SHP77 (cell line): ENCODE measurements at places on chromosomes 3 and 15.

DNA sequence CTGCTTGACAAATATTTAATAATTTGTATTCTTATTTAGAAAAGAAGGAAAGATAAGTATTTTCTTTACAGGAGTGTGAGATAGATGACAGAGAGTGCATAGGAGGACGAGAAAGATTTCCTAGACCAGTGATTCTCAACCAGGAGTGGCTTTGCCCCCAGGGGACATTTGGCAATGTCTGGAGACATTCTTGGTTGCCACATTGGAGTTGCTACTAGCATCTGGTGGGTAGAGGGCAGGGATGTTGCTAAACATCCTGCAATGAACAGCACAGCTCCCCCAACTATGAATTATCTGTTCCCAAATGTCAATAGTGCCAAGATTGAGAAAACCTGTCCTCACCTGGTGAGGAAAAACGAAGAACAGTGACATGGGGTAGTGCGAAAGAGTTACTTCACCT is 30.8 kb upstream of the MINAR1 start:
- DNase-seq: no peak

- DNase-seq: no peak
These were observed 119.6 kb downstream of the UACA start for GRCh38 chr15:70643783-70644125.

DNA sequence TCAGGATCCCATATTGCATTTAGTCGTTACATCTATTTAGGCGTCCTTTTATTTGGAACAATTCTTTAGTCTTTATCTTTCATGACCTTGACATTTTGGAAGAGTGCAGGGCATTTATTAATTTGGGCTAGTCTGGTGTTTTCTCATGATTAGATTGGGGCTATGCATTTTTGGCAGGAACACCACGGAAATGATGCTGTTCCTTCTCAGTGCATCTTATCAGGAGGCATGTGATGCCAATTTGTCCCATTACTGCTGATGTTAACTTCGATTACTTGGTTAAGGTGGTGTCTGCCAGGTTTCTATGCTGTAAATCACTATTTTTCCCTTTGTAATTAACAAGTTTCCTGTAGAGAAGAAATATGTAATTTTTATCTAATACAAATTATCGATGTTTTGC is 18.1 kb upstream of the VWA5B2 start:
- no peak for DNase-seq

GRCh38 chr15:72369964-72370363 is 5.8 kb downstream of the HEXA start:
- no peak for DNase-seq

- no peak for DNase-seq
These were observed 1.6 kb upstream of the TPM1 start for GRCh38 chr15:63040954-63041353.

- DNase-seq: no peak
These were observed 32.8 kb downstream of the IFT57 start for GRCh38 chr3:108189440-108189839.

- DNase-seq: no peak
These were observed 82.7 kb downstream of the BTLA start for GRCh38 chr3:112416391-112417212.

- DNase-seq: no peak
These were observed 24.5 kb upstream of the TM4SF1 start for GRCh38 chr3:149401926-149402310.

- no peak for DNase-seq
These were observed 24.4 kb downstream of the ONECUT1 start for GRCh38 chr15:52765785-52766184.

- no peak for DNase-seq
These were observed 109.6 kb downstream of the ARRDC4 start for GRCh38 chr15:98070137-98070536.

DNA sequence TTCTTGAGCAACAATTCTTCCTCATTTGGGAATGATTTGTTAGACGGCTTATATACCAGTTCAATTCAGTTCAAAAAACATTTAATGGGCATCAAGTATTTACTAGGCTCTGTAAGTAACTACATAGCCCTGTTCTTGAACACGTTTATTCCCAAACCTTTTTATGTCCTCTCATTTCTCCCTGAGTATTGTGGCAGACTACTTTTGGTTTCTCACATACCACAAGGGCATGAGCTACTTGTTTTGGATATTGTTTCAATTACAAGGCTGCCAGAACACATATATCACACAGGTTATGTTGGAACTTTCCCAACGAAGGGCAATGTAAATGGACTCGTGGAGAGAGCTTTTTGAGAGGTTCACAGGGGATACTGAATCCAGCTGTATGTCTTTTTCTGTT is 363.8 kb upstream of the NAALADL2 start:
- no peak for DNase-seq

GRCh38 chr3:139236336-139236735 is 107.5 kb upstream of the MRPS22 start:
- DNase-seq: no peak

DNA sequence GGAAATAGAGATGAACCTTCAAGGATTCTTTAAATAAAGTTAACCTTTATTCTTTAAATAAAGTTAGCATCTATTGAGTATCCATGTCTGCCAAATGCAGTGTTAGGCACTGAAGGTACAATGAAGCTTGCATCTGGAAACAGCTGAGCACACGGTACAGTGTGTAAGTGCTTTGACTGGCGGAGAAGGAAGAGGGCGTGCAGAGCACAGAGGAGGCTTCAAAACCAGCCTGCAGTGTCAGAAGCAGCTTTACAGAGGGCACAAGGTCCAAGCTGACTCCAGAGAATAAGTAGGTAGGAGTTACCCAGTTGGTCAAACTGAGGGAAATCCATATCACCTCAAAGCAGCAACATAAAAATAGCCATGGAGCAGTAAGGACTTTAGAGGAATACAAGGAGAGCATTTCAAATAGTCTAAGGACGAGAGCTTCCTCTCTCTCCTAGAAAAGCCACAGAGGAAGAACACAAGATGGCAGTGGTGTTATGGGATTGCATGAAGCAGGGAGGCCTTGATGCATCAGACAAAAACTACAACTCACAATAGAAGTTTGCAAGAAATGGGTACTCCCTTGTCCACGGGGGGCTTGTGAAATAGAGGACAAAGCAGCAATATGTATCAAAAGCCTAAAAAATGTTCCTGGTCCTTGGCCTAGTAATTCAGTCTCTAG is 60.3 kb upstream of the PPP2R3A start:
- no peak for DNase-seq

DNA sequence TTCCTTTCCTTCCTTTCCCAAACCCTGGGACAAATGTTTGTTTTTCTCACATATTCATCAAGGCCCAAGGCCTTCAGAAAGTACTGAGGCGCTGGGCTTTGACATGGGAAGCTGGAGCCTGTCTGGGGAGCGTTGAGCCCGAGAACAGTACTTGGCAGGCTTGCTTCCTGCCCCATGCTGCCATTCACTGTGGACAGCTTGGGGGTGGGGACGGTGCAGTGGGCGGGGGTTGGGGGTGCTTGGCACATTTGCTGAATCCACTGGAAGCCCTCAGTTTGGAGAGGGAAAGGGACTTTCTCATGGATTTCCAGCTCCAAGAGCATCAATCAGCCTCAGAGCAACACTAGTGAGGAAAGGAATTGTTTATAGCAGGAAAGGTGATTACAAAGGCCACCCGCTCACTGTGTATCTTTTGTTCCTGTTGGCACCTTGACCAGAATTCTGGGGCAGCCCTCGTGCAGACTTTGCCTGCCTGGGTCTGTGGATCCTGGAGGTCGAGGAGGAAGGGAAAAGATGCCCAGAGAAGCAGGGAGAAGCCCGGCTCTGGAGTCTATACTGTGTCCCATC is 199.8 kb upstream of the RGMA start:
- DNase-seq: no peak

DNA sequence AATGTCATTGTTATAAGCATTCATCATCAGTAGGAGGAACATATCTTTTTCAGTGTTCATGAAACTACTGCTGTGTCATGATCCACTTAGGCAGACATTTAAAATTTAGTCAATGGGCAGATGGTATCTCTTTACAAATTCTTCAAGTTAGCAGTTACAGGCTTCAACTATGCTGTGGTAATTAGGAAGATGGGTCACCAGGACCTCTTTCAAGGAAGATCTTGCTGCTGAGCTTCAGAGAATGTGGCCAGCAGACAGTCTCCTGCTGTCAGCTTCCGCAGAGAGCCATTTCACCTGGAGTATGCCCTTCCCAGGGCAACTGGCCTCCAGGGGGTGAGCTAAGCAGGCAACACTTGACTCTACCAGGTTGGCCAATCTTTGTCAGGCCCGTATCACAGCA is 19.4 kb downstream of the IFT57 start:
- DNase-seq: no peak

- no peak for DNase-seq
These were observed 321.8 kb upstream of the MME start for GRCh38 chr3:154758109-154758868.

GRCh38 chr3:151726016-151726415 is 7.7 kb upstream of the AADACL2 start:
- DNase-seq: no peak

DNA sequence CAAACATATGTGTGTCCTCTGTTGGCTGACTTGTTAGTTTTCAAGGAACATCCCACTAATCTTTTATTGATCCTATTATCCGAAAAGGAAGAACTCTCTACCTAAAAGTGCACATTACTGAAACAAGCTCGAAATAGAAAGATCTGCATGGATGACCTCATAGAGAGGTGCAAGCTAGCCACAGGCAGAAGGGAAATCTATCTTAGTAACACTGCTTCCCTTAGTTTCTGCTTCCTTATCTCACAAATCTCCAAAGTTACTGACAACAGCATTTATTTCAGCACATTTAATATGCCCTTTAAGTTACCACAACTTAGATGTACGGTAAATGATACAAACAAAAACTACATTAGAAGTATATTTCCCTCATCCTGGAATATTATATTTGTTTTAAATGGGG is 285.1 kb upstream of the CCDC54 start:
- no peak for DNase-seq

- DNase-seq: no peak
These were observed 1.3 kb downstream of the ATXN7 start for GRCh38 chr3:63864965-63865327.

DNA sequence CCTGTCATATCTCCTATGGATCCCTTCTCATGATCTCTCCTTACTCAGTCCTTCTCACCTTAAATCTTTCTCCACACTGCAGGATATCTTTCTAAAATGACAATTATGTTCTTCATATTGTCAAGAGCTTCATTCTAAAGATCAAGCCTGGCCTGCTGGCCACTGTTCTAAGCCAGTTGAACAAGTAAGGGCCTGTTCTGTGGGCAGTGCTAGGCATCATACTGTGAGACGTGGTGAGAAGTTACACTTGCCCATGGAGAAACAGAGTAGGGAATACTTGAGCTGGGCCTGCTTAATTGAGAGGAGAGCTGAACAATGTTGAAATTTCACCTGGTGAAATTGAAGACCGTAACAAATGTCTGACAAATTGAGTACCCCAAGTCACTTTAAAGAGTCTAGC is 184.1 kb upstream of the RASGRP1 start:
- no peak for DNase-seq

DNA sequence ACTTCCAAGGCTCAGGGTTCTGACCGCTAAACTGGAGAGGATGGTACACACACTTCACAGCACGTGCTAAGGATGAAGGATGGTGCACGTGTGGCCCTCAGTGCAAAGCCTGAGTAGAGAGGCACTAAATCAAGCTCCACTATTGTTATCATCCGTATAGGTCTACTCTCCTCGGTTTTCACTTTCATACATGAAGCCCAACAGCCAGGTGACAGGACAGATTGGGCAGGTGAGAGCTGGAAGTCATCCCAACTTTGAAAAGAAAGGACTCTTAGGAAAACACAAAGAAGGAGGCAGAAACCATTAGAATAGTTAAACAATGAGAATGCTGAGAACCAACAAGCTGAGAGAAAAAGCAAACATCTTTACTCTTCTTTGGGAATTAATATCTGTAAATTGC is 21.1 kb downstream of the MAGI1 start:
- no peak for DNase-seq

GRCh38 chr3:149670742-149671492 is 13.1 kb upstream of the WWTR1 start:
- no peak for DNase-seq

DNA sequence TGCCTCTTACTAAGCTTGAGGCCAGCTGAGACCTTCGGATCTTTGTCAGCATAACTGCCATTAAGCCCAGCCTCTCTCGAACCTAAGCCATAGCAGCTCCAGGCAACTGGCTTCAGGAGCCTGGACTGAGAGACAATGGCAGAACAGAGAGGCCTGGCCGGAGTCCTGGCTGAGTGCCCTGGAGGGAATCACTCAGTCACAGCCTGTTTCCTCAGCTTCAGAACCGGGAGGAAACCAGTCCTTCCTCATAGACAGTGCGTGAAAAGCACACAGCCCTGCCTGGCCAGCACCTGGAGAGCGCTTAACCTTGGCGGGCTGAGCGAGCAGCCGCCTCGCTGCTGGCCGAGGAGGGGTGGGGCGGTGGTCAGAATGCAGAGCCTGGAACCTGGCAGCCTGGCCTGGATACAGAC is 21.6 kb downstream of the RNU5B-1 start:
- peak; percentile 41 for DNase-seq

DNA sequence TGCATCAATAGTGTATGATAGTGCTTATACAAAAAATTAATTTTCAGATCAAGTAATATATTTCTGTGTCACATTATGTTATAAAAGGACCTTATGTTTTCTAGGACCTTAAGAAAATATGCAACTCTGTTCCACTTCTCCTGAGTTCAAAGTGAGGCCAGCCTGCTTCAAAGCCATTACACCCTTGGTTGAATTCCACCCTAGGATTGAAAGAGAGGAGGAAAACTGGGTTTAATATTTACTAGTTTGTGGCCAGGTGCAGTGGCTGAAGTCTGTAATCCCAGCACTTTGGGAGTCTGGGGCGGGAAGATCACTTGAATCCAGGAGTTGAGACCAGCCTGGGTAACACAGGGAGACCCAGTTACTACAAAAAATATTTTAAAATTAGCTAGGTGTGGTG is 32.9 kb upstream of the NR1I2 start:
- DNase-seq: no peak

DNA sequence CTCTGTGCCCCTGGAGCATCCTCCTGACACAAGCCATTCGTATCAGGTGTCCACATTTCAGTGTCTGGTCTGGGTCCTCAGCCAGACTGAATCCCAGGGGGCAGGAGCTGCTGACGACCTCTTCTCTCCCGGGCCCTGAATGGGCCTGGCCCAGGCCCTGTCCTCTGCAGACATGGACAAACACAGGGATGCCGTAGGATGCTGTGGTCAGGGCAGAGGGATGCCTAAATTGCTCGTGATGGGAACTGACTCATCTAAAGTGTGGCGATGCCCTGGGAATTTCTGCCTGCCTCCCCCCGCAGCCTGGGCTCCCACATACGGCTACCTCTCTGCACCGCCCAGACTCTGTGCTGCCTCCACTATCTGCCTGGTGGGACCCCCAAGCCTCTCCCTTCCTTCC is 58.5 kb upstream of the CTSH start:
- DNase-seq: no peak

DNA sequence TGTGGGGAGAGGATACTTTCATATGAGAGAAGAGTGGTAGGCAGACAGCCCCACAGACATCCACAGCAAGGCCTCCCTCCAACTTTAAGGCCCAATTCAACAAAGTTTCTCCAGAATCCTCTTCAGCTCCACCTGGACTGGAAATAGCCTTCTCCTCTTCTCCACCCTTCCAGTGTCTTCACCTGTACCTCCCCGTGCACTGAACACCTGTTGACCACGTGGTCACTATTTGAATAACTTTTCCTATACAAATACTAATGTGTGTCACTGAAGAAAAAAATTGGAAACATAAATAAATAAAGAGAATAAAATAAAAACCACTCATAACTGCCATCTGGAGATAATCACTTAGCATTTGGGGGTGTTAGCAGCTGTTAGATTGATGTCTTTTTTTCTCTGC is 52.9 kb downstream of the CCNL1 start:
- no peak for DNase-seq
